Stimulated activated CD4-positive, alpha-beta T cell treated with anti-CD3 and anti-CD28 coated beads, Interleukin-1b, Interleukin-23, amount 100 ng/mL, for 48 hours (primary cell): ENCODE measurements at places on chromosomes 5 and 9.
A peak's percentile ranks its signal among the peaks of the same experiment; 100 is the strongest.

DNA sequence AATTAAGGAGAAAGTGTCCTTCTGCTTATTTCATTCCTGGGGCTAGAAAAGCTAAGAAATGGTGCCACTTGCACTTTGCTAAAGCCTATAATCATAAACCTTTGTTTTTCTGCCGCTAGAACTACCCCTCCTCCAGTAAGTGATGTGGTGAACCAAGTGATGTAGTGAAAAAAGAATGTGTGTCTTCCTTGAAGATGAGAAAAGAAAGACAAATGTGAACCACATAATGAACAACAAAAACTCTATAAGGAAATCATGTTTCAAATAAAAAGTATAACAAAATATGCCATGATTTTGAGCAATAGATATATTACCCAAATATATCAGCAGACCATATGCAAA lies 179.0 kb upstream of the SGCD start:
- no peak for DNase-seq

DNA sequence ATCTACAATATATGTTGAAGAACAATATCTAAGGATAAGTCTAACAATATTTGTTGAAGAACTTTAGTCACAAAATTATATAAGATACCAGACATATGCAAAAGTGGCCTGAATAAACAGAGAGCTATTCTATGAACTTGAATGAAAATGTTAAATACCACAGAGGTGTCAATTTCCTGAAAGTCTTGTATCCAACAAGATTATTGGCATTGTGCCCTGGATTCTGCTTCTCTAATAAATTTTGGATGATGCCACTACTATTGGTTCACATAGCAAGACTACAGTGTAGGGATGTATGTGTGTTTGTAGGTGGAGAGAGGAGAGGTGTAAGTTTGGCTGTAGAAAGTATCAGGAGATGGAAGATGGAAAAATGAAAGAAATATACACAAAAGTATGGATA lies 731.8 kb upstream of the RGMB start:
- DNase-seq: no peak

DNA sequence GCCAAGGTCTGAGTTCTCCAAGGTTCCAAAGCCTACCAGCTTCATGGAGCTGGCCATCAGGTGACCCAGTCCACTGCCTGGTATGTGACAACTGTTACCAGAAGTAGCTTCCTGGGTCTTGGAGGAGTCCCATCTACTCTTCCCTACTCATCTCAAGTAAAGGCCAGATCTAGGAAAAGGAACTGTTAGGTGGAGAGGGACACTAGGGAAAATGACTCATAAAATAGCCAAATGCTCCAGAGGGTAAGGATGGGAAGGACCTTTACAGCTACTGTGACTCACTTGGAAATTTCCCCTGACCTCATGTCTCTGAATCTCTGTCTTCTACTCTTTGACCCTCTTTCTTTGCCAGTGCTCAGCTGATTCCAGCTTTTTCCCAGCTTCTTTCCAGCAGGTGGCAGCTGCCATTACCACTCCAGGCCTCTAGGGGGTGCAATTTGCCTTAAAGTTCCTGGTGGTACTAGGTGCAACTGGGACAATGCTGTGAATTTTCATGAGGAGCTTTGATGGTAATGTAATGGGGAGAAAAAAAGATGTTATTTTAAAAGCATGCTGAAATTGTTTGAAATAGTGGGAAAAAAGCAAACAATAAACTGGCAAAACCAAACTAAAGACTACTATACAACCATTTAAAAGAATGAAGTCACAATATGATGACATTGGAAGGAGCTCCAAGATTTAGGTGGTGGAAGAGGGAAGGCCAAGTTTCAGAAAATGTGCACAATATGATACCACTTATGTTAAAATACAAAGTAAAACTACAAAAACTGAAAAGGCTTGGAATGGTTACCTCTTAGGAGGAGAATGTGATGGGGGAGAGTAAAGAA lies 27.1 kb upstream of the MYORG start:
- peak; percentile 45 for DNase-seq

- DNase-seq: no peak
Measured at GRCh38 chr9:115202960-115203751, 85.2 kb upstream of the TNC start.

DNA sequence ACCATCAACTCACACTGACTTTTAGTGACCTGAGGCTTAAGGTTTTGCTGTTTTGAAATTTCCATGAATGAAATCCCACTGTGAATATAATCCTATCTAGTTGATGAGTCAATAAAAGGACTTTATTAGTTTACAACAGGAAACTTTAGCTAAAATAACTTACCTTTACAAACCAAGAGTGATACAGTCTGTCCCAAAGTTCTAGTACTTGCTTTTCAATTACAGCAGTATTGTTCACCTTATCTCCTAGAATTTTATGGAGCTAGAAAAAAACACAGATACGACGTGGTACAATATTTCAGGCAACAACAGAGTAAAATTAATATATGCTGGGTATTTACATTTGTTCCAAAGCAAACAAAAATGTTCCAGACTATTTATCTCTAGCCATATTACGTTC lies 46.9 kb upstream of the CTNNAL1 start:
- no peak for DNase-seq

DNA sequence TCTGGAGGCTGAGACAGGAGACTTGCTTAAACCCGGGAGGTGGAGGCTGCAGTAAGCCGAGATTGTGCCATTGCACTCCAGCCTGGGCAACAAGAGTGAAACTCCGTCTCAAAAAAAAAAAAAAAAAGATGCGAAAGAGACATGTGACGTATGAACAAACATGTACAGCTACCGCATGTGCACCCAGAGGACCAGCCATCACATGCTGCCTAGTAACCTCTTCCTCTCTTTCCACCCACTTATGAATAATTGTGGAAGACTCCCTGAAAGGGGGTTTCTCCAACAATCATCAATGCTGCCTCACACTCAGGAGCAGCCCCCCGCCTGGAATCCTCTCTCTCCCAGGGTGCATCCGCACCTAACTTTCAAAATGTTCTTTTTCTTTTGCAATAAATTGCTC lies 2.2 kb downstream of the SARDH start:
- no peak for DNase-seq

- DNase-seq: no peak
Measured at GRCh38 chr5:33336891-33337636, 103.7 kb upstream of the TARS1 start.

- no peak for DNase-seq
Measured at GRCh38 chr9:7284517-7284916, 515.1 kb downstream of the DMAC1 start.

DNA sequence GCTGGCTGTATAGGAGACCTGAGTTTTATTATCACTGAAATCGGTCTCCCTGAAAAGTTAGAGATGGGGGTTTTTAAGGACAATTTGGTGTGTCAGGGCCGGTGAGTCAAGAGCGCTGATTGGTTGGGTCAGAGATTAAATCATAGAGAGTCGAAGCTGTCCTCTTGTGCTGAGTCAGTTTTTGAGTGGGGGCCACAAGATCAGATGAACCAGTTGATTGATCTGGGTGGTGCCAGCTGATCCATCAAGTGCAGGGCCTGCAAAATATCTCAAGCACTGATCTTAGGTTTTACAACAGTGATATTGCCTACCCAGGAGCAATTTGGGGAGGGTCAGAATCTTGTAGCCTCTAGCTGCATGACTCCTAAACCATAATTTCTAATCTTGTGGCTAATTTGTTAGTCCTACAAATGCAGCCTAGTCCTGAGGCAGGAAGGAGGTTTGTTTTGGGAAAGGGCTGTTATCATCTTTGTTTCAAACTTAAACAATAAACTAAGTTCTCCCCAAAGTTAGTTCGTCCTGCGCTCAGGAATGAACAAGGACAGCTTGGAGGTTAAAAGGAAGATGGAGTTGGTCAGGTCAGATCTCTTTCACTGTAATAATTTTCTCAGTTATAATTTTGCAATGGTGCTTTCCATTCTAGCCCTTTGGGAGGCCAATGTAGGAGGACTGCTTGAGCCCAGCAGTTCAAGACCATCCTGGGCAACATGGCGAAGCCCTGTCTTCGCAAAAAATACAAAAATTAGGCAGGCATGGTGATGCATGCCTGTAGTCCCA lies 31.6 kb upstream of the RFK start:
- DNase-seq: peak; percentile 10

DNA sequence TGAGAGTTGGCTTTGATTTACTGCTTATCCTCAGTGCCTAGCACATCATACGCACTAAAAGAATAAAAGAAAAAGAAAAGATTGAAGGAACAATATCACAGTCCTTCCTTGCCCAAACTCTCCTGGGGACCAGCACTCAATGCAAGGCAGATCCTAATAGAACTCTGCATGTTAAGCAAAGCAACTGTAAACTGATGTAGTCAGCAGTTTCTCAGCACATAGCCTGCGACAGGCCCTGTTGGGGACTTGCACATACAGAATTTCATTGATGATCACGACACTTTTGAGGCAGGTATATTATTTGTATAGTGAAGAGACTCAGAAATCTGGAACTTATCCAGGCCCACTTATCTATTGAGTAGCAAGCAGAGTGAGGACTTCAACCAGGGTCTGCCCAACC lies 15.4 kb downstream of the NIPAL4 start:
- no peak for DNase-seq

GRCh38 chr5:155996123-155996522 lies 330.8 kb upstream of the SGCD start:
- no peak for DNase-seq

- DNase-seq: no peak
Measured at GRCh38 chr5:22908586-22908985, 55.4 kb upstream of the CDH12 start.

DNA sequence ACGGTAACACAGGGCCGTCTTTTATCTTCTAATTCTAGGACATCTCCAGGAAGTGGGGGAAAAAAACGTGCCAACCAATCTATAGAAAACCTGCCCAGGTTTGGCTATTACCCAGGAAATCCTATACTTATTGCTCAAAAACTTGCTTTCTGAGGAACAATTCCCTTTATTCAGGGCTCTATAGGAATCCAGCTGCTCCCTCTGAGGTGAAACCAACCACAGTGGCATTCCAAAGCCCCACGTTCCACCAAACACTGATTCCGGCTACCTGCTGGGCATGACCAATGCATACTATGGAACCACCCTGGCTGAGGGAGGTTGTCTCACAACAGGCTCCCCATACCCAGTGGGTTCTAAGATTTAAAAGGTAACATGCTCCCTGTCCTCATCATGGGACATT lies 57.6 kb downstream of the GLIS3 start:
- no peak for DNase-seq

DNA sequence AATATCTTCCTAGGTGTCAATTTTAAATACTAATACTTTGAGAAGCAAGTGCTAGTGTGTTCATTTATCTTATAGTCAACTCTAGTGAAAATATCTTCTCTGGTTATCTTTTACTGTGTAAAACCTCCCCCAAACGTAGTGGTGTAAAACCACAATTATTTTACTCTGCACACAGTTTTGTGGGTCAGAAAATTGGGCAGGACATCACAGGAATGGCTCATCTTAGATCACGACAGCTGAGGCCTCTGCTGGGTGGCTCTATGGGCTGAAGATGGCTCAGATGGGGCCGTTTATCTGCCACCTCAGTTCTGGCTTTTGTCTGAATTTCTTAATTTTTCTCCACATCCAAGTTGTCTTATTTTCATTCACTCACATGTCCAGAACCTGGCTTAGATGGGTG lies 457.2 kb upstream of the ACTBL2 start:
- no peak for DNase-seq

- DNase-seq: no peak
Measured at GRCh38 chr5:124806373-124807077, 60.1 kb upstream of the ZNF608 start.

- no peak for DNase-seq
Measured at GRCh38 chr9:4066120-4066519, 233.7 kb downstream of the GLIS3 start.

GRCh38 chr9:88075966-88076285 lies 62.3 kb downstream of the SPATA31C2 start:
- DNase-seq: no peak

- DNase-seq: no peak
Measured at GRCh38 chr5:77641397-77641943, 3.0 kb upstream of the OTP start.

DNA sequence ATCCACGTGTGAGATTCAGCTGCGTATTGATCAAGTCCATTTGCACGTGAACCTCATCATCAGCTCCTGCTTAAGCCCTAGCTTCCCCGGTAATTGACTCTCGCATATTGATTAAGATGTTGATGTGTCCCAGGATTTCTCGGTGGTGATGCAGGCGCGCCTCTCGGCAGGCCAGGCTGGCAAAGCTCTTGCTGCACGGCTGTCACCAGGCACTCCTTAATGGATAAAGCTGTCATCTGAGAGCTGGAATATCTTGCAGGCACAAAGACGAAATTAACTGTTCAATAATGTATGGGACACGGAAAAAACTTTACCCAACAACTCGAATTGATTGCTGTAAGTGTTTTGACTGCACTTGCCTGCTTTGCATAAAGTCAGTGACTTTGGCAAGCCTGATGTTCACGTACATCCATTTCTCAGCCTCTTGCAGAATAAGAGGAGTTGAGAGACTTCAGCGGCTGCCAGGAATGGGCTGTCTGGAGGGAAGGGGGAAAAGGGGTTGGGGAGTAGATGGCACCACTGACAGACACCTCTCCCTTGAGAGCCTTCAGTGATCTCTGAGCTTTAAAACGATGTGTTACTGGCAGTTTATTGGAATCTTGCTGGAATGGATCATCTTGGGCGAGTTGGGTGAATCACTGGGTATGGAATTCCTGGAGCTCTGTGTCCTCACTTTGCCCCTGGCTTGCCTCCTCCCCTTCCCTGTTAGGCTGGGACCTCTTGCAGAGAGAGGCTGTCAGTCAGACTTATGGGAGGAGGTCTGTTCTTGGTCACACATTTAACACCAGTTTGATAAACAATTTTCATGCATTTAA lies 650.3 kb downstream of the CCDC171 start:
- no peak for DNase-seq

GRCh38 chr9:6549106-6549800 lies 96.3 kb downstream of the GLDC start:
- no peak for DNase-seq

DNA sequence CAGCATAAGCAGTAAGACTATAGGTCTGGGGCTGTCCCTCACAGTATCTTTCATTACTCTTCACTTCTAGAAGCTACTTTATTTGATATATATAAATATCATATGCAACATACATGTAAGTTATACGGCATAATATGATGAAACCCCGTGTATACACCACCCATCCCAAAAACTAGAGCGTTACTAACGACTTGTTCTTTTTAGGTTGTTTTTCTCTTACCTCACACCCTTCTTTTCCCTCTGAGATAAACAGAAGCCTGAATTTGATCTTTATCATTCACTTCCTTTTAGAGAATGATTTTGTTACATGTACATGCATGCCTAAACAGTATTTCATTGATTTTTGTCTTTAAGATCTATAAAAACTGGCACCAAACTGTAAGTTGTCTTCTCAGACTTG lies 3.7 kb downstream of the TRMO start:
- no peak for DNase-seq

GRCh38 chr9:123860603-123861002 lies 69.3 kb downstream of the DENND1A start:
- DNase-seq: no peak

DNA sequence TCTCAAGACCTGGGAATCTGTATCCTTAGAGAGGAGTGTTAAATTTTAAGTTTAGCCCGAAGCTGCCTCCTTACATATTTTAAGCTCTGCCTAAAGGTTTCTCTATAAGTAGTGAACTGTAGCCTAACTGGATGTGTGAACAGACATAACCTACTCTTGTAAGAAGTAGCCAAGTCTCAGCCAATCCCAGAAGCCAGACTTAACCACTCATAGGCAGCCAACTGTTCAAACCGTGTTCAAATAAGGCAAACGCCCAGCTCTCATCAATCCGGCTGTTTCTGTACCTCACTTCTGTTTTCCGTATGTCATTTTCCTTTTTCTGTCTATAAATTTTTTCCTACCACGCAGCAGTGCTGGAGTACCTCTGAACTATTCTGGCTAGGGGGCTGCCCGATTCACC lies 58.7 kb upstream of the HRH2 start:
- DNase-seq: no peak

- DNase-seq: no peak
Measured at GRCh38 chr5:98453296-98453695, 320.2 kb upstream of the RGMB start.
